ENCODE measurements at places on chromosomes 3 and 15.
A peak's percentile ranks its signal among the peaks of the same experiment; 100 is the strongest.

GRCh38 chr15:80437334-80437891 is 33.2 kb downstream of the ARNT2 start:
- no peak for DNase-seq

- DNase-seq, result no peak
Observed at GRCh38 chr3:5874931-5875341, 687.4 kb downstream of the EDEM1 start.

DNA sequence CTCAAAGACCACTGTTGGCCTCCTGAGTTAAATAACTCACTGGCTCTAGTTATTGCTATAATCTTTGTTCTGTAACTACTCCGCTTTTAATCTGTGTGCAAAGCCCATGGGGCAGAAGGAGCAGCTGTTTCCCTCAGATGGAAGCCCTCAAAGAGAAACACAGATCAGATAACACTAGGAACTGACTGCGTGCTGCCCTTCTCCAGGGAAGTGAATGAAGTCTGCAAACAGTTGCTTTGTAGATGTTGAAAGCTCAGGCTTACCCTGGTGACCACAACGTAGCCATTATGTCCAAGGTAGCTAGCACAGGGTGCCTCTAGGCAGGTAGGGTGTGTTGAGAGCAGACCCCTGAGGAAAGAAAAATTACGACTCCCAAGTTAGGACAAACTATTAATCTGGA is 152.3 kb upstream of the STAC start:
- no peak for DNase-seq

DNA sequence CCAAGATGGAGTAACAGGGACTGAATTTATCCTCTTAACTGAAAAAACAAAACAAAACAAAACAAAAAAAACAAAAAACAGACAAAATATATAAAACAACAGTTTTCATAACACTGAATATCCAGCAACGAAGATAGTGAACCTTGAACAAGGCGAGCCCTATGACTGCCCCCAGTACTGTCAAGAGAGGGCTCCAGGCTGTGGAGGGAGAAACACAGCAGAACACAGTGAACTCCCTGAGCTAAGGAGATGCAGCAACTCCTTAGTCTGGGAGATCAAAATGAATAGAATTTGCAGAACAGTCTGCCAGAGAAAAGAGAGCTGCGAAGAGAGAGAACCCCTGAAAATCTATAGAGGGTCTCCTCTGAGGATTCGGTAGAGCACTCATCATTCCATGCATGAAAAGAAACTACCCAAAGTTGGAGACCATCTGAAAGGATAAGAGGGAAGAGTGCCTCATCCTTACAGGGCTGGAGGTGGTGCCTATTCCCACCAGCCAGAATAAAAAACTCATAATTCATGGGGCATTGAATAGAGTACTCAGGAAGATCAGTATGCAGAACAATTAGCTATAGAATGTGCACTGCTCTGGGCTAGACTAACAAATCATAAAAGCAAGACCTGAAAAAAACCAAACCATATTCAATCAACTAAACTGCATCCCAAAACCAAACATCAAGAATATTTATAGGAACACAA is 101.8 kb downstream of the FRMD4B start:
- DNase-seq, result no peak

DNA sequence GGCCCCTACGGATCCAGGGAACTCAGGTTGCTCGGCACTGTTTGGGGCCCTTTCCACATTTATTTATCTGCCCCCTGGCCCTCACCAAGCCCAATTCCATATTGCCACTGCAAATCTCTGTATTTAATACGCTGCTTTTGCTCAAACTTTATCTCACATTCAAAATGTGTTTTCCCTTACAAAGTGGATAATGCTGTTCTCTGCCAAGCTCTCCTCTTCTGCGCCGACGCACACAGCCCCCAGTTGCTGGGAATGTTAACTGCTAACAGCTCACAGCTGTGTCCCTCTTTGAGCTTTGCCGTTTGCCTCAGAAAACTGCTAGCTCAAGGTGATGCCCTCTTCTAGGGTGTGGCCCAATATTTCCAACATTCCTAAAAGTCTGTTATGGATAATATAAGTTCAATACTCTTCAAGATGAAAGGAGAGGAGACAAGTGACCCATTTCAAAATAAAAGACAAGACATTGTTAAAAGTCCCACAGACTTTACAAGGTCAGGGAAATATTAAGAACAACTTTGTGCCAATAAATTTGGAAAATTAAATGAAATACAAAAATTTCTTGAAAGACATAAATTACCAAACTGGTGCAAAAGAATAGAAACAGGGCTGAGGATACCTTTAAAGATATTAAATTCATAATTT is 12.6 kb upstream of the FBN1 start:
- no peak for DNase-seq

GRCh38 chr15:34708422-34708821 is 46.4 kb downstream of the GJD2 start:
- DNase-seq, result no peak

- no peak for DNase-seq
Observed at GRCh38 chr15:86014016-86014415, 65.7 kb upstream of the AGBL1 start.

- DNase-seq, result peak; percentile 9
Observed at GRCh38 chr3:149245738-149246451, 24.3 kb upstream of the CP start.

DNA sequence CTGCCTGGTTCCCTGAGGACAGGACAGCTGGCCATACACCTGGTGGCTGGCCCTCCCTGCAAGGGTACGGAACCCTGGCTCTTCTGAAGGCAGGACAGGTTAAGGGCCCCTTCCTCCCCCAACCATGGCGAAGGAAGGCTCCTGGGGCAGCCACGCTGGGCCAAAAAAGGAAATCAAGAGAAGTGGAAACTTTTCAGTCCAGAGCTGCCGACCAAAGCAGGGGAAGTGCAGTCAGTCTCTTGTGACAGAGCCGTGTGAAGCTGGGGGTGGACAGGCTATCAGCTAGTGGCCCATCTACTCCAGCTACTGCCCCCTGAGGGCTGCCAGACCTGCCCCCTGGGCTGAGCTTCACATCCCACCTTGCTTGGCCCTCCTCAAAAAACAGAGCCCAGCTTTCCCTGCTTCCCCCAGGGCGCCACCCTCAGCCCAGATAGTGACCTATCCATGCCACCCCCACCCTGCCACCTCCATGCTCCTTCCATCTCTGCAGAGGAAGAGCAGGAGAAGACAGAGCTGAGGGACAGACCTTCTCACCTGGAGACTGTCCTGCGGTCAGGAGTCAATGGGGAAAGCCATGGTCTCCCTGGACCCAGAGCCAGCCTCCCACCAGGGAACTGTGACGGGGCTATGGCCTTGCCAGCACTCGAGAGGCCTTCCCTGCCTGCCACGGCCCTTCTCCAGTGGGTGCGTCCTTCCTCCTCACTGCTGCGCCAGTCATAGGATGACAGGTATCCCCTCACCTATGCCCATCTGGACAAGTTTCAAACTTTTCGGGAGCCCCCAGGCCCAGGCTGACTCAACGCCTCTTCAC is 4.6 kb downstream of the SEMA7A start:
- DNase-seq, result no peak

DNA sequence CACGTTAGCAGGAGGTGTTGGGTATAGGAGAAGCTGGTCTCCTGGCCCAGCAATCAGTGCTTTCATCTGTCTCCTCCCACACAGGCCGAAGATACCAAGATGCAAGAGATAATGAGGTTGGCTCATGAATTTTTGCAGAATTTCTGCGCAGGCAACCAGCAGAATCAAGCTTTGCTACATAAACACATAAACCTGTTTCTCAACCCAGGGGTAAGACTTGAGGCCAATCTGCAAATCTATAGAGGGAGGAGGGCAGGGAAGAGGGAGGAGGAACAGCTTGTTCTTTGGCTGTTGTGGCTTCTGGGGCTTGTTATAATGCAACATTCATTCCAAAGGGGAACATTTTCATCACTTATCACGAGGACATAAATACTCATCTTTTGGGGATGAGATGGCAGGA is 195.3 kb downstream of the ITPR1 start:
- no peak for DNase-seq

DNA sequence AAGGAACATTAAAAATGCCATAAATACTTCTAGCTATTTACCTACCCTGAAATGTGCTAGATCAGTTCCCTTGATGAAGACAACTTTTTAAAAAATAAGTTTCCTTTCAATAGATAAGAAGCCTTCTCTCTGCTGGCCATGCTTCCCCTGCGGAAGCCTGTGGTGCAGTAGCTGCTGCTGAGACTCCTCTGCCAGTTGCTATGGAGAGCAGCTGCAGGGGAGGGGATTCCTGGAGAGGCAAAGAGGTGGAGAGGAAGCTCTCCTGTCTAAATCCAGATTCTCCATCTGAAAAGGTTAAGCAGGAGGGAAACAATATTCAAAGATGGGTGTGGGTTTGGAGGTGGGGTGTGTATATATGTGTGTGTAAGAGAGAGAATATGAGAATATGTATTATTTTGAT is 69.8 kb upstream of the BFSP2 start:
- no peak for DNase-seq

DNA sequence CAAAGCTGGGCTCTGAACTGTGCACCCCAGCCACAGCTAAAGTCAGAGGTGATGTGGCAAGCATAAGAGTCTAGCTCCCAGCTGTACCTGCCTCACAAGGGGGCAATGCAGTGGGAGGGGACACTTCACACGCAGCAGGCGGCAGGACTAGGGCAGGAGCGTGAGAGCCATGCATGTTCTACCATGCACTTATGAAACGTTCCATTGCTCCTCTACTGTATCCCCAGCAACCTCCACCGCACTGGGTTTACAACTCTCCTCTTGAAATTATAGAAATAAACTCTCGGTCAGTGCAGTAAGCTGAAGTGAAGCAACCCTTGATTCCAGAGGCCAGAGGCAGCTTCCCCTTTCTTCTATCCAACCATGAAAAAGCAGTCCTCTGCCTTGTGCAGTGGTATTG is 298.6 kb upstream of the STT3B start:
- DNase-seq, result no peak

DNA sequence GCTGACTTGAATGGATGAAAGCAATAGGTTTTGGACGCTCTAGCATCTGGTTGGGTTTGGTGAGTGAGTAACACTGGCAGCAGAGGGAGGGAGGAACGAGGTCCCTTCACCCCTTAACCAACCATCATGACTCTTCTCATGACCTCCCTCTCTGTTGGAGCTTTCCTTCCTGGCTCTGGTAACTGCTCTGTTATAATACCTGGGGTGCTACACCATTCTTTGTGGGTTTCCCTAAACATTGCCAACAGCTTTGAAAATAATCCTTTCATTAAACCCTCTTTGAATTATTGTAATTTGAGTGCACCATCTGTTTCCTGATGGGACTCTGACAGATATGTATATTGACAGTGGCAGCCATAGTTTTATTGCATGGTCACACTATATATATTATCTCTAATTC is 146.2 kb upstream of the PTPRG start:
- no peak for DNase-seq

DNA sequence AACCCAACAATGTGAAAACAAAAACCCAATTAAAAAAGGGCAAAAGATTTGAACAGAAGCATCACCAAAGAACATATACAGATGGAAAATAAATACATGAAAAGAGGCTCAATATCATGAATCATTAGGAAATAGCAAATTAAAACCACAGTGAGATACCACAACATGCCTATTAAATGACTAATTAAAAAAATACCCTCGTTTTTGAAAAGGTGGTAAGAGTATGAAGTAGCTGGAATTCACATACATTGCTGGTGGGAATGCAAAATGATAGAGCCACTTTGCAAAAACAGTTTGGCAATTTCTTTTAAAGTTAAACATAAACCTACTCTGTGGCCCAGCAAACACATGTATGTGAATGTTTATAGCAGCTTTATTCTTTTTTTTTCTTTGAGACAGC is 75.8 kb downstream of the B3GNT5 start:
- no peak for DNase-seq

GRCh38 chr3:1971780-1972179 is 126.9 kb upstream of the CNTN4 start:
- DNase-seq, result no peak

DNA sequence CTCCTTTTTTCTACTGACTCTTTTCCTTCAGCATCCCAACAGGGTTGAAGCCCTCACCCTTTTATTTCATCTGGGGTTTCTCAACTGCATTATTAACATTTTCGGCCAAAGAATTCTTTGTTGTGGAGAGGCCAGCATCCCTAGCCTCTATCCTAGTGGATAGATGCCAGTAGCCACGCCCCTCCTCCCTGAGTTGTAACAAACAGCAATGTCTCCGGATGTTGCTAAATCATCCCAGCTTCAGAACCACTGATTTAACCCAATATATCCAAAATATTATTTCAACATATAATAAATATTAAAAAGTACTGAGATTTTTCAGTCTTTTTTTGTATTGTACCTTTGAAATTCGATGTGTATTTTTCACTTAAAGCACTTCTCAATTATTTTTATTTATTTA is 2.0 kb upstream of the RNF111 start:
- DNase-seq, result no peak

- no peak for DNase-seq
Observed at GRCh38 chr3:15099364-15100098, 583 bp upstream of the RBSN start.

GRCh38 chr3:21642433-21642832 is 108.6 kb downstream of the ZNF385D start:
- DNase-seq, result no peak

- no peak for DNase-seq
Observed at GRCh38 chr3:17535274-17535673, 207.2 kb downstream of the TBC1D5 start.

DNA sequence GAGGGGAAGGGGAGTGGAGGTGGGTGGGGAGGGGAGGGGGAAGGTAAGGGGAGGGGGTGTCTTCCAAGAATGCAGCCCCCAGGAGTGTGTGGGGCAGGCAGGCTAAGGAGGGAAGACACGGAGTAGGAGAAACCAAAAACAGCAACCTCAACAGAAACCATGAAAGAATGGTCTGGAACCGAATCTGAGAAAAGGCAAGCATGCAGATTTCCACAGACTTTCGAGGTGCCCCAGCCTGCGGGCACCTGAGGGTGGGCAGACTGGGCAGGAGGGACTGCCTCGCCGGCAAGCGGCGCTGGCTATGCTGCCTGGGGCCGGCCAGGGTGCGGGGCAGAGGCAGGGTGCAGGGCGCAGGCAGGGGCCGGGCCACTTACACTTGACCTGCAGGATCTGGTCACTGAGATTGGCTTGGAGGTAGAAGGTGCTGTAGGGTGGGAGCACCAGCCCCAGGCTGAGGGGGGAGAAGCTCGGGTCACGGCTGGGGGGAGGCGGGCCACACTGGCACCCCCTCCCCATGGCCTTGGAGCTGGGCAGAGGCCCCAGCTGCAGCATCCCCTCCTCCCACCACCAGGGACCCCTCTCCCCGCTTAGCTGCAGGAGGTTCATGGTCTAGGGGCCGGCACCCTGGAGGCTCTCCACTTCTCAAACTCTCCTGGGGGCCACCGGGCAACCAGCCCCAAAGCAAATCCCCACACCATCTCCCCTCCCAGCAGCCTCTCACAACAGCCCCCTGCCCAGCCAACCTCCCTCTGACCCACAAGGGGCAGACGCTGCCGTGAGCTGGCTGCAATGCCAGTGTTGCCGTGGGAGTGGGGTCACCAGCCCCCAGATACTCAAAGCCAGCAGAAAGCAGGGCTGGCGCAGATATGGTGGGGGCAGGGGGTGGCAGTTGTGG is 15.3 kb upstream of the TMEM115 start:
- DNase-seq, result no peak

- no peak for DNase-seq
Observed at GRCh38 chr3:82229397-82229796, 468.0 kb upstream of the GBE1 start.

- DNase-seq, result no peak
Observed at GRCh38 chr3:10695595-10696285, 120.3 kb upstream of the SLC6A11 start.

Measured in GM19239 (cell line).